ENCODE measurements at places on chromosomes 12 and 14.

GRCh38 chr14:22448905-22449599 is 140.0 kb downstream of the DAD1 start:
- DNase-seq, result no peak

GRCh38 chr12:28114488-28114887 is 75.8 kb upstream of the CCDC91 start:
- DNase-seq, result no peak

GRCh38 chr14:20805485-20805884 is 2.8 kb upstream of the RNASE1 start:
- DNase-seq, result no peak

DNA sequence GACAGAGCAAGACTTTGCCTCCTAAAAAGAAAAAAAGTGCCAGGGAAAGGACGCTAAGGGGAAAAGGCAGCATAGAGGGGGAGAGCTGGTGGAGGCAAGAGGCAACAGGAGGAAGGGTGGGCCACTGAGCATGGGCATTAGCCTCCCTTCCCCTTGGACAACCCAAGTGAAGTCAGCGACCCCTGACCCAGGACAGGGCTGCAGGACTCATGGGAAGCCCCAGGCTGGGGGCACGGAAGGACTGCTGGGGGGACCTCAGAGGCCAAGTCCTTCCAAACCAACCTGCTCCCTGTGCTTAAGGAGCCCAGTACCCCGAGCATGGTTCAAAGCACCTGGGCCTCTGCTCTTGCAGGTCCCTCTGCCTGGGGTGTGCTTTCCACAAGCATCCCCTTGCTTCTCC is 27.5 kb downstream of the CMKLR1 start:
- DNase-seq, result no peak

GRCh38 chr14:77103475-77103874 is 5.4 kb downstream of the CIPC start:
- DNase-seq, result no peak

Data from right atrium auricular region (tissue), 2 donors.